Putamen (tissue), 1 donor: ENCODE measurements at places on chromosomes 16 and 17.

- DNase-seq: no peak
These were observed 52.6 kb upstream of the DNAH9 start for GRCh38 chr17:11545696-11546095.

DNA sequence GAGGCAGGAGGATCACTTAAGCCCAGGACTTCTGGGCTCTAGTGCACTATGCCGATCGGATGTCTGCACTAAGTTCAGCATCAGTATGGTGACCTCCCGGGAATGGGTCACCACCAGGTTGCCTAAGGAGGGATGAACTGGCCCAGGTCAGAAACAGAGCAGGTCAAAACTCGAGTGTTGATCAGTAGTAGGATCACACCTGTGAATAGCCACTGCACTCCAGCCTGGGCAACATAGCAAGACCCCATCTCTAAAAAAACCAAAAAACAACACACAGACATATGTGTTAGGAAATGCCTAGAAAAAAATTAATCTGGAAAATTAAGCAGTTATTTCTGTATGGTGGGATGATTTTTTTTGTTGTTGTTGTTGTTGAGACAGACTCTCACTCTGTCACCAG is 127.0 kb downstream of the RAB11FIP4 start:
- no peak for DNase-seq

DNA sequence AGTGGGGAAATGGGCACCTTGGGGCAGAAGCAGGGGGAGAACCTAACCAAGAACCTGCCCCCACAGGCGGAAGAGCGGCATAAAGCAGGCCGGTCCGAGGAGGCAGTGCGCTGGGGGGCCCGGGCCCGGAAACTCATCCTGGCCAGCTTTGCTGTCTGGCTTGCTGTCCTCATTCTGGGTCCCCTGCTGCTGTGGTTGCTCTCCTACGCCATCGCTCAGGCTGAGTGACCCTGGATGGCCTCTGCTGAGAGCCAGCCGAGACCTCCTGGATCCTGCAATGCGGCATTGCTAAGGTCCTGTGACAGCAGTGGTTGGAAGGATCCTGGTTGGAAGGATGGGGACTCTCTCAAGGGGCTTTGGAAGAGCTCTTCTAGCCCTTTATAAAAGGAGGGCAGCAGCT is 4.5 kb upstream of the PHKG2 start:
- DNase-seq: no peak

- DNase-seq: no peak
These were observed 18.1 kb downstream of the SDK2 start for GRCh38 chr17:73625991-73626673.

DNA sequence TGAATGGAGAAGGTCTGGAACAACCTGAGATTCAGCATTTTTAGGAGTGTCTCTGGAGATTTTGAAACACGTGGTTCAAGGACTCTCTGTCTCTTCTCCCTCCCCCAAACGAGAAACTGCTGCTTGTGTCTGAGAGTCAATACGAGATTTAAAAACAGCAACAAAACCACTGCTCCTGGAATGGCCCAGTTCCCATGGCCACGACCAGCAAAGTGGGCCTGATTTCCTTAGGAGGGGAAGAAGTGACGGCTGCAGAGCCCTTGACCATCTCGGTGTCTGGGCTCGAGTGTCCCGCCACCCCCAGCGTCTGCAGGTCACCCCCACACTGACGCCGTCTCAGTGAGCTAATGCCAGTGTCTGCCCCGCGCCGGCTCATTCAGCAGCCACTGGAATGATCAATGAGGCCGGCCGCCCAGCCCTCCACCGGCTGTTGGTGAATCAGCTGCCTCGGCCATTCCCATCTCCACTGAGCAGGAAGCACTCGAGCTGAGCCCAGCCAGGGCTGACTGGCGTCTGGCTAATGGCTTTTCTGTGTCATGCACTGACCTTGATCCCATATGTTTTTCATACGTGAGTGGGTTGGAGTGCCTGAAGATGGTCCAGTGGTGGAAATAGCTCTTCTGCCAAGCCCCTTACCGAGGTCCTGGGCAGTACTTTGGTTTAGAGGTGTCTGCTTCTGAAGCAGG is 151.8 kb downstream of the PITPNC1 start:
- DNase-seq: no peak

DNA sequence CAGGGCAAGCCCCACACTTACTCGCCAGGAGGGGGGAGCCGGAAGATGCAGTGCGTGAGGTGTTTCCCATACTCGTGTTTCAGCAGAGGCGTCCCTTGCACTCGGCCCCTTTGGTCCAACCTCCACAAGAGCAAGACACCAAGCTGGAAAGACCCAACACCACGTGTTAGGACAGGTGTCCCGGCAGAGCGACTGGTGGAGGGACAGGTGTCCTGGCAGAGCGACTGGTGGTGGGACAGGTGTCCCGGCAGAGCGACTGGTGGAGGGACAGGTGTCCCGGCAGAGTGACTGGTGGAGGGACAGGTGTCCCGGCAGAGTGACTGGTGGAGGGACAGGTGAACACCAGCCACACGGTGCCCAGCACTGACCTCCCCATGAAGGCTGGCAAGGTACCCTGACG is 19.4 kb downstream of the IFT140 start:
- DNase-seq: no peak

DNA sequence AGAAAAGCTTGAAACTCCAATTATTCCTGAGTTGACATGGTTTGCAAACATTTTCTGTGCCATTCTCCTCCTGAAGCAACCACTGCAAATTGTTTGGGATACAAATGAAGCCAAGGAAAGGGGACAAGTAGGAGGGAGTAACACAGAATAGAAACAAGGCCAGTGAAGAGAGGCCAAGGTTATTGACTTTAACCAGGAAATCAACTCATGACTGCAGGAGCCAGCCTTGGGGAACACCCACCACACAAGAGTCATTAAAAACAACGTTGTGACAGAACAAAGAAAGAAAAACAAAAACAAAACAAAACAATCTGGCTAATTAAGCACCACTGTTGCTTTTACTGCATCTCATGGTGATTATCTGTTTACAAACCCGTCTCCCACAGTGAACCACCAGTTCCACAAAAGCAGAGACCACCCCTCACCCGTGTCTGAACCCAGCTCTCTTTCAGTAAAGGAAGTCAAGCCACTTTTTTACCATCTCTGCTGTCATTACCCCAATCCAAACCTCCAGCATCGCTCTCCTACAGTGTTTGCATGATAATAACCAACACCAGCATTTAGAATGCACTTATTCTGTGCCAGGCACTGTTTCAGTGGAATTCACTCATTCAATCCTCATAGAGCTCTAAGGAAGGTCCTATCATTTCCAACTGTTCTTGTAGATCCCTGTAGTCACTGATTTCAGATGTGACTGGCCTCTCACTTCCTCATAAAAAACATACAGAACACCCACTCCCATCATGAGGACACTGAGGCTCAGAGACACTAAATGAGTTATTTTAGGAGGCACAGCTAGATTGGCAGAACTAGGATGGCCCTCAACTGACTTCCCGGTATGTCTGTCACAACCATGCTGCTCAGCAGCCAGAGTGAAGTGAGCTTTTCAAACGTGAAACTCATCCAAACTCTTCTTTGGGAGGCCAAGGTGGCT is 2.0 kb downstream of the ZDHHC1 start:
- no peak for DNase-seq
